ENCODE measurements at places on chromosomes 7 and 10.

GRCh38 chr7:94050046-94050445, 45.9 kb upstream of the BET1 start:
- DNase-seq: no peak

GRCh38 chr10:10520491-10521385, 496.9 kb upstream of the CELF2 start:
- DNase-seq: no peak

DNA sequence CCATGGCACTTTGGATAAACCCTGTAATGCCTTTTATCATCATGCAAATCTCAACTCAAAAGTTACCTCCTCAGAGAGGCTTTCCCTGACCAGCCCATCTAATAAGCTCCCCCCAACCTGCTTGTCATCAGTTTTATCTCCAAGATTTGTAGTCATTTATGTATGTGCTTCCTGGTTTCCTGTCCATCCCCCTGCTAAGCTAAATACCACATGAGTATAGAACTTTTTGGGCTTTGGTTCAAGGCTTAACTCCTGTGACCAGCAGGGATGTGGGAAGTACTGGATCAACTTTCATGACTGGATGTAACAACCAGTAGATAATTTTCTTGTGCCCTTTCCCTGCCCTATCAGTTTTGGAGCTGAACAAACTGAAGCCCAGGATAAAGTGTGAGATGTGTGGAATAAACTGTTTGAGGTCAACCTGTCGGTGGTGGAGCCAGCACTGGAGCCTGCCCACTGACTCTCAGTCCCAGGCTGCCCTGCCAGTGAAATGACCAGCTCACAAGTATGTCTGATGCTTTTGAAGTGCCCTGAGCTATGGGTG, 148.6 kb downstream of the CYP26A1 start:
- DNase-seq: no peak

DNA sequence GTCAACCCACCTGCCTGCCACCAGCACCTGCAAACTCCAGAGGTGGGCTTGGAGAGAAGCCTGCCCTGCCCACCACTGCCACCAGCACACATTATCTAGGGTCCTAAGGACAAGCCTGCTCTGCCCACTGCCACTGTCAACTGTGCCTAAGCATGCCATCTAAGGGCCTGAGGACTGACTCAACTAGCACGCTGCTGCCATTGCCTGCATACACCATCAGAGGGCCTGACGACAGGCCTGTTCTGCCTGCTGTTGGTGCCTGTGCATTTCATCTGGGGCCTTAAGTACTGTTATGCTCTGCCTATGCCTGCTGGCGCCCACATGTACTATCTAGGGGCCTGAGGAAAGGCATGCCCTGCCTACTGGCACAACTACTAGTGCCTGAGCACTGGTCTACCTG, 27.0 kb upstream of the LRRD1 start:
- DNase-seq: no peak

- DNase-seq: peak; percentile 48
Observed at GRCh38 chr7:100545360-100546128, 6.5 kb downstream of the AGFG2 start.

- DNase-seq: no peak
Observed at GRCh38 chr10:2392145-2392812, 655.0 kb upstream of the ADARB2 start.

All from AG09319 (cell line).